ENCODE measurements at places on chromosomes 12 and 14.

GRCh38 chr12:15714256-15714655 lies 74.9 kb downstream of the EPS8 start:
- no peak for DNase-seq

- DNase-seq: no peak
These were observed 72.4 kb downstream of the RASSF3 start for GRCh38 chr12:64682572-64683277.

GRCh38 chr12:105721891-105722290 lies 391.4 kb downstream of the C12orf75 start:
- DNase-seq: no peak

- no peak for DNase-seq
These were observed 33.6 kb downstream of the LTBP2 start for GRCh38 chr14:74578479-74578878.

DNA sequence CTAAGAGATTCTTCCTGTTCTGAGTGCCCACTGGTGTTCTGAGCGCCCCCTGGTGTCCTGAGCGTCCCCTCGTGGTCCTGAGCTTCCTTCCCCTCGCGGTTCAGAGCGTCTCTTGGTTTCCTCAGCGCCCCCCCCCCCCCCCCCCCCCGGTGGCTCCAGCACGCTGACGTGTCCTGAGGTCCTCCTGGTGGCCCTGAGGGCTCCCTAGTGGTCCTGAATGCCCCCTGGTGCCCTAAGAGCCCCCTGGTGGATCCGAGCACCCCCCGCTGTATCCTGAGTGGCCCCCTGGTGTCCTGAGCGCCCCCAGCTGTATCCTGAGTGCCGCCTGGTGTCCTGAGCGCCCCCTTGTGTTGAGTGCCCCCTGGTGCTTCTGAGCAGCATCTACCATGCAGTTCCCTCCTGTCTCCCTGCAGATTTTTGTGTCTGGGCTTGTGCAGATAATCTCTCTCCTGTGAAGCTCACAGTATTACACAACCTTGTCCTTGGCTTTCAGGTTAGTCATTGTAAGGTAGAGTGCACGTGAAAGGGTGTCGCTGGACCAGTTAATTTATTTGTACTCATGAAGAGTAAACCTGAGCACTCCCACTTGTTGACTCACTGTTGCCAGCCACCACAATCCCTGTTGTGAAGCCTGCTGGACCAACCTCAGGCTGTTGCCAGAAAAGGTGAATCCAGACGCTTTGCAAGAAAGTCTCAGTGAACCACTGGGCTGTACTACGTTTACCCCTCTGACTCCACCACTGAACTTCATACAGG lies 1168.4 kb downstream of the TMEM121 start:
- peak; percentile 22 for DNase-seq

- no peak for DNase-seq
These were observed 211.6 kb upstream of the SFSWAP start for GRCh38 chr12:131499160-131499863.

DNA sequence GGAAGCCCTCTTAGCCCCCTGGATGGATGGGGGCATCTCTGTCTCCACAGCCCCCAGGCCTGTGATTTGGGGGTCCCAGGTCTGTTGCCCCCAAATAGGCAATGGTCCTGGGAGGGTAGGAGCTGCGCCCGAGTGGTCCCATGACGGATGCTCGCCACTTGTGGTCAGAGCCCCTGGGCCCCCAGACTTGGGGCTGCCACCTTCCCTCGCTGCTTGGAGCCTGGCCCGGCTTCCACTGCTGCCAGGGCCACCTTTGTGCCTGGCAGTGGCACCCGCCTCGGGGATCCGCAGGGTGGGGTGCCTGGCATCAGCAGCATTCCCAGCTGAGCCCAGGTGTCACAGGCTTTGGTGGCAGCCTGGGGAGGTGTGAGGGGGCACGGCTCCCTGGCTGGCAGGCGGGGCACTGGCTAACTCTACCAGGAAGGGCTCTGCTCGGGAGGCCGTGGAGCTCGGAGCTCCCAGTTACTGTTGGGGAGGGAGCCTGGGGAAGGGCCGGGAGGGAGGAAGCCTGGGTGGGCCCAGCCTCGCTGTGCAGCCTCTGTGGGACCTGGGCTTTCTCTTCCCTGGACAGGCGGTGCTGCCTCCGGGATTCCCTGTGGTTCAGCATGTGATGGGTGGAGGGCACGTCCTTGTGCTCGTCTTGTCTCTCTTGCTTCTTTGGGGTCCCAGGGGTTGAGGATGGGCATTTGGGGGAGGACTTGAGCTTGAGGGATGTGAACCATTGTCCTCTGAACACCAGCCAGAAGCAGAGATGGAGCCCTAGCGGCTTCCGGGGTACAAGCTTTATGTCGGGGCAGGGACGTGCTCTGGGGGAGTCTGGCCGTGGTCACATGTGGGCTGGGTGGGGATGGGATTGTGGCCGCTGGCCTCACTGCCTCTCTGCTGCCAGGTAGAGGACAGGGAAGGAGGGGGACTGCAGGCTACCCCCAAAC lies 5.4 kb downstream of the KIF26A start:
- no peak for DNase-seq

- no peak for DNase-seq
These were observed 34.1 kb downstream of the NDUFA12 start for GRCh38 chr12:94969424-94969823.

- DNase-seq: no peak
These were observed 344.0 kb downstream of the PDZRN4 start for GRCh38 chr12:41532072-41532471.

DNA sequence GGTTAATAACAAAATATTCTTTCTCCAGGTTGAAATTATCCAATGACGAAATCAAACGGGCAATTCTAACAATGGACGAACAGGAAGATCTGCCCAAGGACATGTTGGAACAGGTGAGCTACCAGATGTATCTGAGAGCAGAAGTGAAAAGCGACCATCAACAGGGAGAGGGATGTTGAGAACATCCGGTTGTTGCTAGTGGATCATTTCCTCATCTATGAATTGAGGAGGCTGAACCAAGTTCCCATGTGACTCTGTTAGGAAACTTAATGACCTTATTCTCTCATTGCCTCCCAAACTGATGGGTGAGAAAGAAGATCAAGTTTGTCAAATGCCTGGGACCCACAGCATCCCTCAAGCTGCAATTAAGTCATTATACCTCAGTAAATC lies 117.7 kb downstream of the GPR135 start:
- DNase-seq: no peak

DNA sequence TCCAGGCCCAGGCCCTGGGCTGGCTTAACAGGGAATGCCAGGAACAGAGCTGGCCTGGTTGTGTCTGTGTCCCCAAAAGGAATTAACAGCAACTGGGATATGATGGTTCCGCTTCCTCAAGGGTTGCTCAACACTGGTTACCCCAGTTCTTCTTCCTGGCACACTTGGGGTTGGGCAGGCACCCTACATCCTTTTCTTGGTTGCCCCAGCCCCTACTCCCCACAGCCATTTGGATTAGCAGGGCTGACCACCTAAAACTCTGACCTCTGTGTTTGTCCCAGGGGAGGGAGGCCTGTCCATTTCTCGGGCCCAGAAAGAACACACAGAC lies 30.8 kb downstream of the NCKAP5L start:
- no peak for DNase-seq

DNA sequence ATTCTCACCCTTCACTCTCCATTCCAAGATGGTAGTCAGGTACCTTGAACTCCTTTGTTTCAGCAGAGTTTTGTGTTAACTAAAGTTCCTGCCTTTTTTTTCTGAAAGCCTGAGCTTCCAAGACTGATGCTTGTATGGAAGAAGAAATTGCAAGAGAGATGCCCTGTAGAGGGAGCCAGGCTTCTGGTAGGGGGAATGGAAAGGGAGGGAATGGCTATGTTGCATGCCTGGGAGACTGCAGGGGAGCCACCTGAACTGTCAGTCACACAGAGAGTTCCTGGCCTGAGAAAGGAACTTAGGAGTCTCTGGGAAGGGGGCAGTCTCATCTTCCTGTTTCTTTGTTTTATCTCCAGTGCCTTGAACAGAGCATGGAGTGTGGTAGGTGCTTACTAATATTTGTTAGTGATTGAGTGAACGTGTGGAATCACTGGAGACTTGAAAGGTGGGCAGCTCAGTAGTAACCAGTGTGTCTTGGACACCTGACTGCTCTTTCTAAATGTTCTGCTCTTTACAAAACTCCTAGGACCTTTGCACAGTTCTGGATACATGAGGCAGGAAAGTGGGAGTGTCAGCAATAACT lies 132.2 kb downstream of the ANO4 start:
- DNase-seq: no peak

- no peak for DNase-seq
These were observed 141.4 kb downstream of the PPM1H start for GRCh38 chr12:62793256-62794217.

DNA sequence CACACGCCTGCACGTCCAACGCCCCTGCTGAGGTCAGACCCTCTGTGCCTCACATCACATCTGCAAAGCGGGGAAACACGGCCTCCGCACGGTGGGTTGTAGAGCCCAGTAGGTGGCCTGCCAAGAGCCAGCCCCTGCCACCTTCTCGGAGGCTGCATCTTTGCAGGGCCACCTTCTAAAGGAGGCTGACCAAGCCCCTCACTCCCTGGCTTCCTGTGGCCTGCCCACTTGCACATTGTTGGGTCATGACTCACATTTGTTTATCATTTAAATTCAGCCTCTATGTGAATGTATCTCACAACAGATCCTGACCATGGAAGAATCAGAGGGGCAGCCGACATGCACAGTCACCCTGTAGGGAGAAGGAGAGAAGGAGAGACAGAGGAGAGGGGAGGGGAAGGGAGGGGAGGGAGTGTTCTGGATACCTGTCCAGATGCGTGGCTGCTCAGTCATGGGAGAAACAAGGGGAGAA lies 319.5 kb upstream of the DIO3 start:
- no peak for DNase-seq

GRCh38 chr12:25529738-25530137 lies 23.3 kb downstream of the LMNTD1 start:
- DNase-seq: no peak

DNA sequence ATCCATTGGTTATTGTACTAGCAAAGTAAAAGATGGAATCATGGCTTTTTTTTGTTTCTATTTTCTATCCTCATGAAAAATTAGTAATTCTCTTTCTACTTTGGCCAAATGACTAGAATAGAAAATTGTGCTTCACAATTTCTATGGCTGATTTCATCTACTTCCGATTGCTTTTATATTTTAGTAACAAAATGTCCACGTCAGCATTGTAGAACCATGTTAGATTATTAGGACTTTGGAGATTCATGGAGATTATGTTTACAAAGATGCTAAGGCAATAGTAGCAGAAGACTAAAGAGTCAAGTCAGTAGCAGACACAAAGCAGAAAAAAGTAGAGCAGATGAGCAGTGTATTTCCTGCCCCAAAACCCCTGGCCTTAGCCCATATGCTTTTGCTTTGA lies 113.6 kb downstream of the C12orf42 start:
- DNase-seq: no peak

DNA sequence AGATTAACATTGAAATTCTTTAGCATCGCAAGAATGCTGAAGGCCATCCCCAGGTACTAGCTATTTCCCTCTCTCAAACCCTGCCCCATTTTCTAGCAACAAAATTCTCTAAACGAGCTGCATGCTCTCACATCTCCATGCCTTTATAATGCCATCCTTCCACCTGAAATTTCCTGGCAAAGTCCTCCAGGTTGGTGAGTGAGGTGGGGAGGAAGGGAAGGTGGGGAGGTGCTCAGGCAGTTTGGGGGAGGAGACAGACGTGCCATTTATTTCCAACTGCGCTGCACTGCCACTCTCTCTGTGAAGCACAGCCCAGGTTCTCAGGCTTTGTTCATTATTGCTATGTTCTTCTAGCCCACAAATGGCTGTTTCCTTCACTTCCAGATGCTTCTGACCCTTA lies 208.4 kb downstream of the PAWR start:
- no peak for DNase-seq

DNA sequence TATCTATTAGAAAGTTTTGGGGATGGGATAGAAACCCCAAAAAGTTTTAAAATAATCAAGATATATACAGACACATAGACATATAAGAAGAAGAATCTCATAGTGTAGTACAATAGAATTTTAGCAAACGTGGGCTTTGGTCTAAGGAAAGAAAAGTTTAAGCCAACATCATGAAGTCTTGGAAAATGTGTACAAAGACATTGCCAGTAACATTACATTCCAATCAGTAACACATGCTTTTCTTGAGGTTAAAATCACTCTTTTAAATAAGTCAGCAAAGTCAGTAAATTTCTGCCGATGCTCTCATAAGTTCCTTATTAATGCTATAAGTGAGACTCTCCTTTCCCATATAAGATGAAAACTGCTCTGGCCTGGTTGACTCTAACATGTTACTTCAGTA lies 201.1 kb upstream of the LRIG3 start:
- DNase-seq: no peak

- no peak for DNase-seq
These were observed 66.8 kb downstream of the COX16 start for GRCh38 chr14:70292716-70293115.

- no peak for DNase-seq
These were observed 16.5 kb downstream of the MMP17 start for GRCh38 chr12:131844656-131845055.

- DNase-seq: no peak
These were observed 973 bp downstream of the P2RX2 start for GRCh38 chr12:132619386-132620112.

DNA sequence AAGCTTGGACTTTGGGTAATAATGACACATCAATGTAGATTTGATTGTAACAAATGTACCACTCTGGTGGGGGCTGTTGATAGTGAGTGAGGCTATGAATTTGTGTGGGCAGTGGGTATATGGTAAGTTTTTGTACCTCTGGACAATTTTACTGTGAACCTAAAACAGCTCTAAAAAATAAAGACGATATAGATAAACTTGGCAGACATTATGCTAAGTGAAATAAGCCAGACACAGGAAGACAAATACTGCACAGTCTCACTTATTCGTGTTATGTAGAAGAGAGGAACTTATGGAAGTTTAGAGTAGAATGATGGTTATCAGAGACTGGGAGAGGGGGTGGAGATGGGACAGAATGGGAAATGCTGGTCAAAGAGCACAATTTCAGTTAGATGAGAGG lies 8.7 kb downstream of the KRT6C start:
- no peak for DNase-seq

DNA sequence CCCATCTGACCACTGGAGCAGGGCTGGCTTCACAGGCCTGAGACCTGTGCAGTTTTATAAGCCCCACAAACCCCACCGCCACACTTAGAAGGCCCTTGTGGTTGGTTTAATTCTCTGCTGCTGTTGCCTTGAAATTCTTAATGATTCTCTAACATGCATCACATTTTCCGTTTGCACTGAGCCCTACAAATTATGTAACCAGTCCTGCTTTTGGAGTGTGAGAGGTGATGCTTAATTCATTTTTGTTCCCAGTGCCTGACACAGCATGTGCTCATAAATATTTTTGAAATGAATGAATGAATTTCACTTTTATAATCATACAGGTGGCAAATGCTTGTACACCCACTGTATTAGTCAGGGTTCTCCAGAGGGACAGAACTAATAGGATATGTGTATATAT lies 52.8 kb upstream of the PLXNC1 start:
- no peak for DNase-seq

GRCh38 chr12:109099431-109100020 lies 2.1 kb downstream of the UNG start:
- no peak for DNase-seq

GRCh38 chr14:75476274-75476995 lies 45.8 kb upstream of the BATF start:
- no peak for DNase-seq

Measured in GM12891 (cell line).